ENCODE measurements at places on chromosomes 6 and 20.
A peak's percentile ranks its signal among the peaks of the same experiment; 100 is the strongest.

- DNase-seq, result no peak
Observed at GRCh38 chr6:131532580-131533039, 40.4 kb upstream of the ARG1 start.

DNA sequence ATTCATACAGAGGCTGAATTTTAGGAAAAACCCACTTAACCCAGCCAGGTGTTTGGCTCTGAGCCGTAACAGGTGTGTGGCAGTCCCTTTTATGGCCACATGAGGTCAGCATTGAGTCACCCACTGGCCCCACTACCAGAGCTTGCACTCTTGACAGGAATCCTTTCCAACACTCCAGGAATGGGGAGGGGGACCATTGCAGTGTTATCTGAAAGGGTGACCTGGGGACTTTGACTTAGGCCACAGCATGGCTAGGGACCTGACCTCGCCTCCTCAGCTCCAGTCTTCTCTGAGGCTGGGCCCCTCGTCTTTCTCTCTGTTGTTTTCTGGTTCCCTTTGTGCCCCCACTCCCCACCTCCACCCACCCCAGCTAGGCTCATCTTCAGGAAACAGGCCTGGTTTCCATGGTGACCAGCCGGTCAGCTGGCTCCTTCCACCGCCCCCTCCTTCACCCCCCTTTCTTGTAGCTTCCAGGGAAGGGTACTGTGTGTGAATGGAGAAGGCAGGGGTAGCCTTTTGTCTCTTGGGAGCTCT lies 2.1 kb upstream of the TMEM151B start:
- DNase-seq, result peak; percentile 79

- DNase-seq, result no peak
Observed at GRCh38 chr6:113976806-113977205, 5.9 kb upstream of the HDAC2 start.

- DNase-seq, result no peak
Observed at GRCh38 chr20:57891014-57891413, 181.2 kb upstream of the PMEPA1 start.

GRCh38 chr20:62702895-62703852 lies 5.5 kb upstream of the NTSR1 start:
- DNase-seq, result no peak

DNA sequence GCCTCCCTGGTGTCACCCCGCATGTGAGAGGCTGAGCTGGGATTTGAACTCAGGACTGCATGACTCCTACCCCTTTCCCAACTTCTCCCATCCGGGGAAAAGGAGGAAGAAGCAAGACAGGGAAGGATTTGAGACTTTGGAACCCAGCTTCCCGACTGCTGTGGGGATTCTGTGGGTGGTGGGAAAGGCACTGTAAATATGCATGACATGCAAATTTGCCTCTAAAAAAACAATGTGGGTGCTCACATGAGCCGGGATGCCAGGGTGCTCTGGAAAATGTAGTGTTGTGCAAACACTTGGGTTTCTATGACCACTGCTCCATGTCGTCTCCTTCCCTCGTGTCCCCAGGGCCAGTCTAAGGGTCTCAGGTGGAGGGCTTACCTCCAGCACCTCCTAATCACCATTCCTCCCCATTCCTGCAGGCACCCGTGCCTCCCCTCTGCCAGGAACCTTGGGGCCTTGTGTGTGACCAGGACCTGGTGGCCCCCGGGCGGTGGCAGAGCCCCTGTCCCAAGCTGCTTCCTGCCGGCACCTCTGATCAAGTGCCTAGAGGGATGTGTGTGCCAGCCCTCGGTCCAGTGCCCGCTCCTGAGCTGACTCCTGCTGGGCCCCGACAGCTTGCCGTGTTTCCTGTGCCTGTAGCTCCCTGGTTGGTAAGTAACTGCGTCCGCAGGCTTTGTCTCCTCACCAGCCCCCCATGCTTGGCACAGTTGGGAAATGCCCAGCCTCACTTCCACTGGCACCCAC lies 60.7 kb downstream of the DLGAP4 start:
- no peak for DNase-seq

GRCh38 chr6:140850438-140850837 lies 1282.3 kb upstream of the GJE1 start:
- no peak for DNase-seq

DNA sequence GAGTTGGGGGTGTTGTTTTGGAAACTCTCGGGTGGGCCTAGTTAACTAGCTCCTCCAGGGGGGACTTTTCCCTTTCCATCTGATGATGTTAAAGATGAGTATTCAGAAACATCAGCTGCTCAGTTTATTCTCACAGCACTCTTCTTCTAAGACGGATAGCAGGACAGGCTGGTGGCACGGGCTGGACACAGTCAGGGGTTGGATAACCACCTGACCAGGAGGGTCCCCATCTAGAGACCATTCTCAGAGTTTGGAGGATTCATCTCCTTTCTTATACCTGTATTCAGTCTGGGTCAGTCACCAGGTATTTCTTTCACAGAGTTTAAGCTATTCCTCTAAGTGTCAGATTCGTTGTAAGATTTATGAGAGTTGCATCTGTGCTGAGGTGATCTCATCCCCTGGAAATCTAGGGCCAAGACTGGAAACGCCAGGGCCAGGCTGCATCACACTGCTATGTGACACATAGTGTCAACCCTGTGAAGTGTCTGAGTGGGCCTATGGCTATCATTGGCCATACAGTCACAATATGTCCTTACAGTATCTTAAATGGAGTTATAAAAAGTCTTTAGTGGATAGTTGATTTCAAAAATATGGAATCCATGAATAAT lies 111.7 kb downstream of the FAM50B start:
- DNase-seq, result no peak

Measured in HEK293T (cell line).